Right cardiac atrium (tissue), 5 donors: ENCODE measurements at places on chromosomes 7 and 10. TPM values are rescaled to one million over a fixed set of nuclear protein-coding genes. Genes with fewer than 3 reads are reported as not detected.

Gene IDI2
- not detected for total RNA-seq

Gene HK1
- total RNA-seq: 296 TPM

Gene FAM25A
- not detected for total RNA-seq

GRCh38 chr7:2100278-2101208 is 132.2 kb downstream of the MAD1L1 start:
- no peak for DNase-seq
